ELF-1 (cell line): ENCODE measurements at places on chromosomes 13 and 19.

DNA sequence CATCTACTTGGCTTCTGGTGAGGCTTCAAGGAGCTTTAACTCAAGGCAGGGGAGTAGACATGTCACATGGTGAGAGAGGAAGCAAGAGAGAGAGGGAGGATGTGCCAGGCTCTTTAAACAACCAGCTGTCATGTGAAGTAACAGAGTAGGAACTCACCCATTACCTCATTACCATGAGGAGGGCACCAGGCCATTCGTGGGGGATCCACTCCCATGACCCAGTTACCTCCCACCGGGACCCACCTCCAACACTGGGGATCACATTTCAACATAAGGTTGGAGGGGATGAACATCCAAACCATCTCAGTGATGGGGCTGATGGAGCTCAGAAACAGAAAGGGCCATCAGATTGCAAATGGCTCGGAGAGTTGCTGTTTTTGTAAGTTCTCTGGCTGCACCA, 12.9 kb downstream of the VSTM2B start:
- no peak for DNase-seq

- no peak for DNase-seq
Observed at GRCh38 chr13:33287142-33287882, 1.8 kb upstream of the STARD13 start.

- DNase-seq = no peak
Observed at GRCh38 chr19:34588249-34588648, 88.7 kb downstream of the SCGB2B2 start.

GRCh38 chr19:29121684-29122083, 91.3 kb downstream of the UQCRFS1 start:
- peak; percentile 52 for DNase-seq

- peak; percentile 9 for DNase-seq
Observed at GRCh38 chr19:33335446-33335845, 33.1 kb upstream of the CEBPA start.

DNA sequence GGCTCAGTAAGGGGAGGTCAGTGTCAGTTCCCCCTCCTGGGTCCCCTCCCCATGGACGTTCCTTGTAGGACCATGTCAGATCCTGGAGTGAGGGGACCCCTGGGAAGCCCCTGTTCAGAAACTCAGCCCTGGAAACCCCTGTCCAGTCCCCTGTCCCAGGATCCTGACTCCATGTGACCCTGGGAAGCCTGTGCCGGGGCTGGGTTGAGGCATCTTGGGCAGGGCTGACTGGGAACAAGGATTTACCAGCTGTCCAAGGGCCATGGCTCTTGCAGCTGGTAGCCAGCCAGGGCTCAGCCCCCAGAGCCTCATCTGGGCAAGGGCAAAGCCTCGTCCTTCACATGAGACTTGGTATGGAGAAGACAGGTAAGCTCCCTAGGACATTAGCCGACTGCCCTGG, 25.1 kb downstream of the CEACAM4 start:
- no peak for DNase-seq

DNA sequence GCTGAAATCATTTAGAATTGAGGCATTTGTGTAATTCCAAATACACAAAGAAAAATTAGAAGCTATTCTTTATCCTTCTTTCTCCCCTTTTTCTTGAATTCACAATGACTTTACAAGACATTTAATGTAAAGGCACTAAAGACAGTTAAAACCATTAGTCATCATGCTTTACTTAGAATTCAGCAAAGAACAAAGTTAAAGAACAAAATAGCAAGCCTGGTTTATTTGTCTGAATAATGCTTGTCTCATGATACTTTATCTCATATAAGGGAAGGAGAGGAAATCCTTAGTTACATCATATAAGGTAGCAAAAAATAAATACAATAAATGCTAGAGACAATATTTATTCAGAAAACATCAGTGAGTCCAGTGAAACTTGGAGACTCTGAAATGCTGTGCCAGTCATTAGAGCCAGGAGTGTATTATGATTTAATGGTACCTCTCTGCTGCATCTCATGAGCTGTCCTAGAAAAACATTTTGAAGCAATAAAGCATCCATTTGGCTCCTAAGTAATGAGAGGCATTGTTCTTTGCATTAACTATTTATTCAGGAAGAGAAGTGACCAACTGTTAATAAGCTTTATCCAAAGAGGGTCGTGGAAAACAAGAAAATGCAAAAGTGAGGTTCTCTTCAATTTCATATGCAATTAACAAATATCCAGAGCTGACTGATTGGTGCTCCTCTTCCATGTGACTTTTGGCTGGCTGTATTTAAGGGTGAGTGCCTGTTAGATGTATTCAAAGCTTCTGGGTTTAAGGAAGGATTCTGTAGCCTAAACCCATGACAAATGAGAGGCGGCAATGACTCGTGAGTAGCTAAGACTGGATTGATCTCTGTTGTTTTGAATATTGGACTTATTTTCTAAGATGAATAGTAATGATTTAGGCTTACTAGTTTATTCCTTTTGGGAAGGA, 105.0 kb downstream of the DGKH start:
- no peak for DNase-seq

GRCh38 chr13:80265348-80265747, 75.6 kb downstream of the SPRY2 start:
- no peak for DNase-seq

GRCh38 chr13:50990818-50991506, 81.4 kb downstream of the RNASEH2B start:
- DNase-seq = peak; percentile 71

GRCh38 chr13:39391761-39392160, 211.2 kb downstream of the LHFPL6 start:
- no peak for DNase-seq

DNA sequence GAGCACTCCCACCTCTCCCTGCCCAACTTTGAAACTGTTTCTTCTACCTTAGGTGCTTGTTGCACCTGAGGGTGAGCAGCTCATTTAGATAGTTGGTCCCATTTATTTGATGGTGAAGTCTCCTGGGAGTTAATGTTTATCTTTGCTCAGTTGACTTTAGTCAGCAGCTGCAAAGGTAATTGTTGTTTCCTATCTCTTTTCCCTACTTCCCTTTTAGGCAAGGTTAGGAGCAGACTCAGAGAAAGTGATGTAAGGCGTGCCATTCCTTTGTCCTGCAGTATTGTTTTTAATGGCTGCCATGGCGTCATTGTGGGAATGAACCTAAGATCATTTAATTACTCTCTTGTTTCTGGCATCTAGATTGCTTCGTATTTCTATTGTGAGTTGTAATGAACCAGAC, 11.6 kb downstream of the AKAP11 start:
- no peak for DNase-seq

GRCh38 chr19:43711751-43712355, 4.0 kb upstream of the IRGC start:
- no peak for DNase-seq

DNA sequence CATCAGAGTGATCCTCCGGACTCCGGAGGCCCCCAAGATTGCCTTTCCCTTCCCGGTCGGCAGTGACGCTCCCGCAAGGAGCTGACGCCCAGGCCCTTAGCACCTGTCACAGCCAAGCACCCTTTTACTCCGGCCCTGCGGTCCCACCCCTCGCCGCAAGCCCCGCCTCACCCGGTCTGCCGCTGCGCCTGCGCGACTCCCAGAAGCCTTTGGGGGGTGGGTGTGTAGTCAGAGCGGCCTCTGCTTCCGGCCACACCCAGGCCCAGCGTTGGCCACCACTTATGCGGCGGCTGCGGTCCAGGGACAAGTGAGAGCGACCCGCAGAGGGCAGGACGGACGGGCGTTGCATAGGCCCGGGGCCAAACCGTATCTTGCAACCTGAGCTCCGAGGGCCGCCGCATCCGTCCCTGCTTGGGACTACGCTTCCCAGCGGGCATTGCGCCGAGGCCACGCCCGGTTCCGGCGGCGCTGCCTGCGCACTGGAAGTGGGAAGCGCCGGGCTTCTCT, 441 bp upstream of the ZFP28 start:
- peak; percentile 96 for DNase-seq
